EL (cell line): ENCODE measurements at places on chromosomes 5 and 9.
A peak's percentile ranks its signal among the peaks of the same experiment; 100 is the strongest.

DNA sequence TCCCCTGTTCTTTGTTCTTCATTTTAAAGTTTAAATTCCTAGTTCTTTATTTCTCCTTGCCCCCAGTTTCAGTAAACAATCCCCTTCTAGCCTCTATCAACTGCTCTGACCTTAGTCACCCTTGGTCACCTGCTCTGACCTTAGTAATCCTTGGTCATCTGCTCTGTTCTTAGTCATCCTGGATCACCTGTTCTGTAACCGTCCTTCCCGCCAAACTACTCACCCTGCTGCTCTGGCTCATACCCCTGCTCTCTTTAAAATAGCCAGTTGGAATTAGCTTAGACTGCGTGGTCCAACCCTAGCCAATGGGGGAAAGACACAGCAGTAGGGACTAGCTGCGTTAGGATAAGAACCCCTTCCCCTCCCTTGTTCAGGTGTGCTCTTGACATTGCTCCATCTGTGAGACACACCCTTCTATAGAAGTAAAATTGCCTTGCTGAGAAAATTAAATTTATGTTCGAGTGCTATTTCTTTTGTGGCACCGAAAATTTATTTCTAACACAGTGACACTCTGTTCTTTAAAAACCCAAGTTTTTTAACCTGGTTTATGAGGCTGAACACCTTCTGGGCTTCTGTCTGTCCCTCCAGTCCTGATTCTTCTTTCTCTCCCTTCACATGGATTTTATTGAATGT is 3.8 kb downstream of the PRRC1 start:
- no peak for DNase-seq

- no peak for DNase-seq
Measured at GRCh38 chr5:135156337-135156714, 122.3 kb upstream of the PITX1 start.

- DNase-seq = no peak
Measured at GRCh38 chr5:5040712-5041111, 99.4 kb upstream of the ADAMTS16 start.

DNA sequence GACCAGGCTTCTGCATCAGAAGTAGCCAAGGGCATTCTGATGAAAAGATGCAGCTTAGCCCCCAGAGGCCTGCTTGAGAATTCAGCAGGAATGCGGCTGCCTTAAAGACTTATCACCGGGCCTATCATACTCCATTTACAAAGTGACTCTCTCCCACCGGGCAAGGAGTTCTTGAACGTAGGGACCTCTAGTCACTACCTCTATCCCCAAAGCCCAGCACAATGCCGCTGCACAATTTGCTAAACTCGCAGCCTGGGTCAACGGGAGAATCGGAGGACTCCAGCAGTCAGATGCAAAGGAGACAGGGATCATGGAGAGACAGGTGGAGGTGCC is 661 bp downstream of the PDCL start:
- peak; percentile 48 for DNase-seq

GRCh38 chr5:114360816-114361723 is 800 bp upstream of the KCNN2 start:
- peak; percentile 20 for DNase-seq

- DNase-seq = peak; percentile 13
Measured at GRCh38 chr9:17802249-17802857, 223.5 kb downstream of the SH3GL2 start.

GRCh38 chr5:173744551-173744950 is 128.1 kb upstream of the BOD1 start:
- DNase-seq = no peak

DNA sequence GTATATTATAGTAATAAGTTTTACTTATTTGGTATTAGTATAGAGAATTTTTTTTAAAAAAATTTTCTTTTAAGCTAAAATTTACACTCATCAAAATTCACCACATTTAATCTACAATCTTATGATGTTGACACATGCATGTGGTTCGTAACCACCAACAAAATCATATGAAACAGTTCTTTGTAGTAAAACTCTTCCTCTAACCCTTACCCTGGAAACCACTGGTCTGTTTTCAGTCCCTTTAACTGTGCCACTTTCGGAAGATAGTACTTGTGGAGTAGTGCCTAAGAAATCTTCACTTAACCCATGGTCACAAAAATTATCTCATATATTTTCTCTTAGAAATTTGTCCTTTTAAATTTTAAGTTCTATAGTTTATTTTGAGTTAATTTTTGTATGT is 1498.8 kb downstream of the MAT2B start:
- DNase-seq = no peak

- no peak for DNase-seq
Measured at GRCh38 chr5:153823036-153823435, 215.7 kb downstream of the FAM114A2 start.

- peak; percentile 78 for DNase-seq
Measured at GRCh38 chr9:127899128-127899943, at the start of gene ST6GALNAC6. Gene ST6GALNAC6 (minus strand): TSS chr9:127899603. CDS start chr9:127897981, 1,622 bp downstream.

DNA sequence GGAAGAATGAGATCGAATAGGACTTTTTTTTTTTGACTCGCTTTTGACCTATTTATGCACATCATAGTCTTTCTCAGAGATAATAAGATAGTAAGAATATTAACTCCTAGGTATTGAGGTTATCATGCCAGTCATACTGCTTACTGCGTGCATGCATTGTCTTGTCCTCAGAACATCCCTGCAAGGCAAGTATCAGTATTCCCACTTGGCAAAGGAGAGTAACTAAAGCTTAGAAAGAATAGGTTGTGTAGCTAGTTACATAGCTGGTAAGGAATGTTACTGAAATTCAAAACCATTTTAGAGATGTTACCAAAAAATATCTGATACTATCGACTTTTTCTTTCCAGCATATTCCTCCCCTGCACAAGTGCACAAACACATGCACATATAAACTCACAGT is 296.1 kb upstream of the CLINT1 start:
- no peak for DNase-seq

GRCh38 chr5:36870399-36871040 is 6.0 kb upstream of the NIPBL start:
- DNase-seq = peak; percentile 72

DNA sequence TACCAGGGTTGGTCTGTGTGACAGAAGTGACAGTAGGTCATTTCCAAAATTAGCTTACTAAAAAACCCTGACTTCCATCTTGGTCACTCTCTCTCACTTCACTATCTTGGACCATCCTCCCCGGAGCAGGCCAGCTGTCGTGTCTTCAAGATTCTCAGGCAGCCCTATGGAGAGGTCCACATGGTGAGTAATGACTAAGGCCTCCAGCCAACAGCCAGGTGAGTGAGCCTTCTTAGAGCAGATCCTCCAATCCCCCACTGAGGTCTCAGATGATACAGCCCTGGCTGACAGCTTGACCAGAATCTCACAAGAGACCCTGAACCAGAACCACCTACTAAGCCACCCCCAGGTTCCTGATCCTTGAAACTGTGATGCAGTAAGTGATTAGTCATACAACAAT is 92.0 kb downstream of the DCP2 start:
- DNase-seq = no peak

GRCh38 chr9:109437286-109437685 is 60.8 kb downstream of the PTPN3 start:
- DNase-seq = no peak

GRCh38 chr9:136595245-136596153 is 49.7 kb upstream of the NOTCH1 start:
- DNase-seq = no peak

GRCh38 chr5:15575666-15576065 is 75.7 kb downstream of the FBXL7 start:
- DNase-seq = no peak
